ENCODE measurements at places on chromosomes 12 and 14.

- DNase-seq = no peak
Measured at GRCh38 chr12:66235626-66236281, 46.7 kb downstream of the IRAK3 start.

DNA sequence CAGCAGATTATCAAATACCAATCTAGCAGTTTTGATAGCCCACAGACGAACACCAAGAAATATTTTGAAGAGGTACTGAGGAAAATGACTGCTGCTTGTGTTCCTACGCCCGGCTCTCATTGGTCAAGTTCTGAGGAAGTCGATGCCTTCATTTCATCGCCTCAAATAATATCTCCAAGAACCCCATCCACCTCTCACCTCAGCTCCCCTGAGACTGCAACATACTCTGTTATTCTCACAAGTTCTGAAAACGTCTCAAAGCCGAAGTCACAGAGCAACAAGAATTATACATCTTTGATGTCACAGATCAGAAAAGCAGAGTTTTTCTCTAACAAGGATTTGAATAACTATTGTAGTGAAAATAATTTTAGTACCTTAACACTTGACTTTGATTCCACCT lies 55.5 kb upstream of the BCAT1 start:
- no peak for DNase-seq

- no peak for DNase-seq
Measured at GRCh38 chr12:90479237-90479636, 475.7 kb downstream of the CCER1 start.

DNA sequence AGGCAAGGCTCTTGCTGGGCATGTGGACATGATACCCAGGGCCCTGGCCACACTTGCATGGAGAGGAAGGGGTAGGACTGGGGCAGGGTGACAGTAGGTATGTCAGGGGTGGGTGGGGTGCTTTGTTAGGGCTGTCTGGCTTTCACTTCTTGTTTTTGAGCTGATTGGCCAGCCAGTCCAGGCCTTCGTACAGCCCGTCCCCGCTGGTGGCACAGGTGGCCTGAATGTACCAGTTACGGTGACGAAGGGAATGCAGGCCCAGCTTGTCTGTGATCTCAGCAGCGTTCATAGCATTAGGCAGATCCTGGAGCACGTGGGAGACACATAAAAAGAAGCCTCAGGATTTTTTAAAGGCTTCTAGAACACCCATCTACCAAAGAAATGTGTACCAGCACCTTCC lies 13.5 kb upstream of the FKBP11 start:
- DNase-seq = no peak

- DNase-seq = no peak
Measured at GRCh38 chr12:107594995-107595394, 90.6 kb upstream of the PWP1 start.

DNA sequence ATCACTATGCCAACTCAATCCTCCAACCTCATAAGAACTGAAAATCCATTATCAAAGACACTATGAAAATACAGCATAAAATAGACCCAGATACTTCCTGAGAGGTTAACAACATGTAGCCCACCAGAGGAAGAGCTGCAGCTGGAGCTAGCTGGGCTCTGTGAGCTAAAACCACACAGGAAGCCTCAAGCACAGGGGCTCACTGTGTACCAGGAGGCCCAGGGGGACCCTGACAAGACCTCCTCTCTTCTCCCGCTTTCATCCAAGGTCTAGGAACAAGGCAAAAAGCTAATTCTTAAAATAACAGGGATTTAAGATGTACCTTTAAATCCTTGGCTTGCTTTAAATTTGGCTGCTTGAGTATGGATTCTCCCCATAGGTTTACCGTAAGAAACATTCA lies 53.6 kb downstream of the EIF2S3B start:
- no peak for DNase-seq

DNA sequence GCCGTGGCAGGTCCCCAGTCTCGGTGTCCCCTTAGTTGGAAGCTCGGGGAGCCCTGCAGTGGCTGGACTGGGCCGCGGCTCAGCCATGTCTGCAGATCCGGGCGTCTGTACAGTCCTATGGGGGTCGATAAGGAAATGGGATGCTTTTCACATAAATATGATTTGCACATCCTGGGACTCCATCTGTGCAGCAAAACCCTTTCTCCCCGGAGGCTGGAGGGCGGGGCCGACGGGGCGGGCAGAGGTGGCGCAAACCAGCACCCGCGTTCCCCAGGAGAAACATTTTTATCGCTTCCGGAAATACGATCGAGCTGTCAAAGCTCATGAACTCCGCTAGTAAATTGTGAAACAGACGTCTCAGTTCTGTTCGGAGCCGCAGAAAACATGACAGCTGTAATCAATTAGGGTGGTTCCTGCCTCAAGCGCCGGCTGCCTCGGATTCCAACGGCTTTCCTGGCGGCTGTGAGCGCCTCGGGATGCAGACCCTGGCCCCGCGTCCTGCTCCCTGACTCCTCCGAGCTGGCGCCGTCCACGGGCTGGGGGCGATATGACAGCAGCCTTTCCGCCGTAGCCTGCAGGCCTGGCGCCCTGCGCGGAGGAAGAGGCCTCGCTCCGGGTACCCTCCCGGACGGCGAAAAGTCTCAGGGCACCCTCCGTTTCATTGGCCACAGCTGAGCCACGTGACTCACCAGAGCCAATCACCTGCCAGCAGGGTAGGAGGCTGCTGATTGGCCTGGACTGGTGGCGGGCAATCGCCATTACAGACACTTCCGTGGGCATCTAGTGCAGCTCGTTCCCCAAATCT lies 23.0 kb downstream of the DIO3 start:
- no peak for DNase-seq

- DNase-seq = no peak
Measured at GRCh38 chr14:54440476-54440872, 700 bp downstream of the CNIH1 start.

GRCh38 chr12:20364501-20364900 lies 3.8 kb upstream of the PDE3A start:
- DNase-seq = no peak

DNA sequence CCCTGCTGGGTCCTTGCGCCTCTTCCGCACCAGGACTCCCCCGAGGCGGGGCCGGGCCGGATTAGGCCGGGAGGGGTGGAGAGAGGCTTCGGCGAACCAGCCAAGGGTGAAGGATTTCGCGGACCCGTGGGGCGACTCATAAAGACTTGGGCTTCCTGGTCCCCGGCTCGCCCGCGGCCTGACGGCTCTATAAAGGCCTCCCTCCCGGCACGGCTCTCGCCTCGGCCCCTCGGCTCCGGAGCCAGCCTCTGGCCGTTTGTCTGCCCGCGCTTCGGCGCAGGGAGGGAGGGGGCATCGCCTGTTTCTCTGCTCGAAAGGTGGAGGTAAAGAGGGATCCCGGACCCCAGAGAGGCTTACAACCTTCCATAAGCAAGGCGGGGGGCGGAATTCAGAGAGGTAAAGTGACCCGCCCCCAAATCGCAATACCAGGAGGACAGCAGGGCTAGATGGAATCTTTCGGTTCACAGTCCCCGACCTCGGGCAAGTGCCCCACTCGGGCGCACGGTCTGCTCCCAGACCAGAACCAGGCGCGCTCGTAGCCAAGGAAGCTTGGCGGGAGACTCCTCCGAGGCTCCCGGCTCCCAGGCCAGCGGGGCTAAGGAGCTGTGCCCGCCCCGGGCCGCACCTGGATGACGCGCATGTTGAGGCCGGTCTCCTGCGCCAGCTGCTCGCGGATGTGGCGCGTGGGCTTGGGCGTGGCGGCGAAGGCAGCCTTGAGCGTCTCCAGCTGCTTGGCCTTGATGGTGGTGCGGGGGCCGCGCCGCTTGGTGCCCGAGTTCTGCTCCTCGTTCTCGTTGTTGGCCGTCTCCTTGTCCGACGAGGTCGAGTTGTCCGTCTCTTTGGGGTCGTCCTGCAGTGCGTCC lies 3.9 kb downstream of the LHX5 start:
- no peak for DNase-seq

DNA sequence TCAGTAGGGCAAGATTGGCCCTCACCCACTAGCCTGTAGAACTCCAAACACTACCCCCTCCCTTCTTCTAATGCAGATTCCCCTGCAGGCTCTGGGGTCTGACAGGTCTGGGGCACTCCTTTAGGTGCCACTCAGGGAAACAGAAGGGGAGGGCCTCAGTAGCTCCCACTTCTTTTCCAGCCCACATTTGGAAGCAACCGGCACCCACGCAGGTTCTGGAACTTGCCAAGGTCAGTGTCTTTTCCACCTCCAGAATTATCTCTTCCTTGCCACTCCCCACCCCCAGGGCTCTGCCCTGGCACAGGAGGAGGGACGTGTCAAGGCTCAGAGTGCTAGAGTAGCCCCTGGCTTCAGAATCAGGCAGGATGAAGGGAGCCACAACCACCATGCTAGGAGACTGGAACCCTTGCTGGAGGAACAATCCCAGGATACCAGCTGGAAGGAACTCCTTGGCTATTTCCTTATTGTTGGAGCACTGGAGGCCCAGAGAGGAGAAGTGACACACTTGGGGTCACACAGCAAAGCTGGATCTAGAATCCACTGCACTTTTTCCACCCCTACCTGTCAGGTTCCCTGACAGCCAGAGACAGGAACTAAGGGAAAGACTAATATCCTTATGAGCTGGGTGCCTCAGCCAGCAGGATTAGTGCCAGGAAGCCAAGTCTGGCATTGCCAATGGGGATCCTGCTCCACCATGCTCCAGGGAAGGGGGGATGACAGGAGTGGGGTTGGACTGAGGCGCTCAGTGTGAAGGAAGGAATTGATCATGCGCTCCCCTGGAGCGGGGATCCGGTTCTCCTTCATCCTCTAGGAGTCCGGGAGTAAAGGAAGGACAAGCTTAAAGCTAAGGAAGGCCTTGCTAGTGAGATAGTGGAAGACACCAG lies 1.8 kb upstream of the FIGNL2 start:
- DNase-seq = no peak

DNA sequence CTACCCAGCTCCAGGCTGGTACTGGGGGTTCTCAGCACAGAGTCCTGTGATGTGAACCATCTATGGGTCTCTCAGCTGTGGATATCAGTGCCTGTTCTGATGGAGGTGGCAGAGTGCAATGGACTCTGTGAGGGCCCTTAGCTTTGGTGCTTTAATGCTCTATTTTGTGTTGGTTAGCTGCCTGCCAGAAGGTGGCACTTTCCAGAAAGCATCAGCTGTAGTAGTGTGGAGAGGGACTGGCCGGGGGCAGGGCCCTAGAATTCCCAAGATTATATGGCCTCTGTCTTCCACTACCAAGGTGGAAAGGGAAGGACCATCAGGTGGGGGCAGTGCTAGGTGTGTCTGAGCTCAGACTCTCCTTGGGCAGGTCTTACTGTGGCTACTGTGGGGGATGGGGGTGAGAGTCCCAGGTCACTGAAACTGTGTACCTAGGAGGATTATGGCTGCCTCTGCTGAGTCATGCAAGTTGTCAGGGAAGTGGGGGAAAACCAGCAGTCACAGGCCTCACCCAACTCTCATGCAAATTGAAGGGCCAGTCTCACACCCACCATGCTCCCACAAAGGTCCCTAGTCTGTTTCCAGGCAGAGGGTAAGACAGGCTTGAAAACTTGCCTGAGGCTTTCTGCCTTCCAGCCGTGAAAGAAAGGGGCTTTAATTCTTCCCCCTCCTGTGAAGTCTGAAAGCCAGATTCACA lies 878.1 kb downstream of the C12orf50 start:
- no peak for DNase-seq

- no peak for DNase-seq
Measured at GRCh38 chr12:131217024-131217586, 263.4 kb downstream of the ADGRD1 start.

DNA sequence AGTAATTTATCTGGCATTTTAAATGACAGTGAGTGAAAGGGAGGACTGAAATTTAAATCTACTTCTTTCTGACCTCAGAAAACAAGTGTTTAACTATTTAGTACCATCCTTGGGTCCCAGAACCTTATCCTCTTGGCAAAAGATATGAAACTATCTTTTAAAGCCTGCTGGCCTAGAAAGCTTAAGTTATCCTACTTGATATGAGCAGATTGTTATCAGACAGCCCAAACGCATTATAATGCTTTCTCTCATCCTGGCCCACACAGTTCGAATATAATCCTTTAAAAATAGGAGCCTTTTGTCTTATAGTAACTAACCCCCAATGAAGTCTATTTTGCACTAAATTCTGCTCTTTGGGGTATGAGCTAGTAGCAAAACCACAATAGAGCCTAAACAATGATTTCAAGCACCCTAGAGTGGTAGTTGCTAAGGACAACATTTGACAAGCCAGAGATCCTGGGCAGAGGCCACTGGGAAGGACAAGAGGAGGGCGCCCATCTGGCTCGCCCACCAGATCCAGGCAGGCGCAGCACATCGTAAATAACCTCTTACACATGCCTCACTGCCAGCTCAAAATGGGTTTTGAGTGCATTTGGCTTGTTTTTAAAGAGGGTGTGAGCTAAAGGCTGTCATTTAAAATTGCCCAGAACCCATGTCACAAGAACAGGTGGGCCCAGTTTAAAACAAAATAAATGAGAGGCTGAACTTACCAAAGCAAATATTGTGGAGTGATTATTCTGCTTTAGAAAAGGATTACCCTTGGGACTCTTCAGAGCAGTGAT lies 37.7 kb upstream of the CRY1 start:
- DNase-seq = no peak

- DNase-seq = no peak
Measured at GRCh38 chr12:666766-667308, 3.6 kb upstream of the NINJ2 start.

DNA sequence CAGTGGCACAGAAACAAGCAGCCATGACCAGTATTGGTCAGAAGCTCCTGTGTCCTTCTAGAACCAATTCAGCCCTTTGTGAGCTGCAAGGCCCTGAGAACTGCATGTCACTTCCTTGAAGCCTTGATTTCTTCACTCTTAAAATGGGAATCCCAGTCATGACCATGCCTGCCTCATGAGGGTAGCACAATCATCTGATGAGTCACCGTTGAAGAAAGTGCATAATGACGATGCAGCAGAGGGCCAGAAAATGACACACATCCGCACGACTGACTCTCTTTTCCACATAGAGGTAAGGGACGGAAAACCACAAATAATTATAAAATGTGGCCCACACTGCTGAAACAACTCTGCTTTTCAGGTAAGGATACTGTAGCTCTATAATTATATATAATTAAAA lies 777.4 kb downstream of the BCL11B start:
- DNase-seq = no peak

DNA sequence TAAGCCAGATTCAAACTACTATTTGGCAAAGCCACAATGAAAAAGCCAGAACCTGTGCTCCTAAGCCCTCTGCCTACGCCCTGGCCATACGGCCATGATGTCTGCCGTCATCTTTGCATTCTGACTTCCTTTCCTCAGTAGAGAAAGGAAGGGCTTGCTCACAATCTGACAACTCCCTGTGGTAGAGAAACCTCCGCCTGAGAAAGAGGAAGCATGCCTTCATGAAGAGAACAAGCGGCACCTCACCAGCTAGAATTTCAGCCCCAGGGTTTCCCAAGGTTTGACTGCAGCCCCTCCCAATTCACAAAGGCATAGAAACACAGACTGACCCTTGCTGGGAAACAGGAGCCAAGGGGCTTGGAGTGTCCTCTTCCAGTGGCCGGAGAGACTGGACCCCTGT lies 25.7 kb downstream of the TEP1 start:
- no peak for DNase-seq

DNA sequence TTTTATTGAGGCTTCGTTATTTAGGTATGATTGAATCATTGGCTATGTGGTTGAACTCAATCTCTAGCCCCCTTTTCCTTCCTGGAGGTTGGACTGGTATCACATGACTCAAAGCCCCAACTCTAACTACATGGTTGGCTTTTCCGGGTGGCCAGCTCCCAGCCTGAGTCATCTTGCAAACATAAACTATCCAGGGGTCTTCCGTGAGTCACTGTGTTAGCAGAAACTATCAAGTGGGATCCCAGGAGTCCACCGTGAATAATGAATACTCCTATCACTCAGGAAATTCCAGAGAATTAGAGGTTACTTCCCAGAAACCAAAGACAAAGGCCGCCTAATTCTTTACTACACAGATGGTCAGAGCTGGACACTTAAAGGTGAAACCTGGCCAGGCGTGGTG lies 19.7 kb upstream of the PLEKHD1 start:
- DNase-seq = no peak

GRCh38 chr14:92937051-92937937 lies 14.3 kb downstream of the CHGA start:
- DNase-seq = no peak
